ENCODE measurements at places on chromosomes 7 and 10.

DNA sequence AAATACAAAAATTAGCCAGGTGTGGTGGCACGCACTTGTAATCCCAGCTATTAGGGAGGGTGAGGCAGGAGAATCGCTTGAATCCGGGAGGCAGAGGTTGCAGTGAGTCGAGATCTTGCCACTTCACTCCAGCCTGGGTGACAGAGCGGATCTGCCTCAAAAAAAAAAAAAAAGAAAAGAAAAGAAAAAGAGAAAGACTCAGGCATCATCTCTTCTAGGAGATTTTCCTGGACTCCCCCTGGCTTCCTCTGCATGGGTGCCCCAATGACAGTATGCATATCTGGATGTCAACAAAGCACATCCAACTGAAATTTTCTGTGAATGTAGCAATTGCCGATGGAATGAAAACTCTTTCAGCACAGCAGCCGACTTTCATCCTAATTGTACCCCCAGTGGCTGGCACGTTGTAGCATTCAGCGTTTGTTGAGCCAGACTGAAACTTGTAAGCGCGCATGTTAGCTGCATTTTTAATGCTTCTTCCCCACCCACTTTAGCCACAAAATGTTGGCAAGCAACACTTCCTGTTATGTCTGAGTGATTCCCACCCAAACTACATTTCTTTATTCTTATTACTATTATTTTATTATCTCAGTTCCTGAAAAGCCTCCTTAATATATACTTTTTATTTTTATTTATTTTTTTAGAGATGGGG, 70.2 kb downstream of the PRTFDC1 start:
- DNase-seq = peak; percentile 81

GRCh38 chr10:19983880-19984565, 167.8 kb downstream of the PLXDC2 start:
- DNase-seq = no peak

DNA sequence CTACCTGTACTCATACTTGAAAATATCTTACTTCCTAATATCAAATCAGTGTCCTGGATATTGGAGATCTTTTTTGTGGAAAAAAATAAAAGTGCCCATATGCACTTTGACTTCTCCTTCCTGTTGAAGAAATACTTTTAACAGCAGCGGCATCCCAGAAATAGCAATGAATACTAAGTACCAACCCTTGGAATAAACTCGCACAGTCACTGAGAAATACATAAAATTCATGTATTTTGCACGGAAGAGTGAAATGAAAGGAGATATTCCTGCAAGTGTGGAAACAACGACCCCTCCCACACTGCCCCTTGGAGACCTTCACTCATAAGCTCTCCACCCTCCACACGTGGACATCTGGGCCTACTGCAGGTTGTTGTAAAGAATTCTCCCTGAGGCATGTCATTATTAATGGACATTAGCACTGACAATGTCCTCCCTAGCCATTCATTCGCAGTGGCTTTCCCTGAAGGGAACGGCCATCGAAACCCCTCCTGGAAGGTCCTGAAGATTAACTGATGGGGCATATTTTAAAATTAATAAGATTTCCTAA, 407.6 kb upstream of the PFKP start:
- no peak for DNase-seq

DNA sequence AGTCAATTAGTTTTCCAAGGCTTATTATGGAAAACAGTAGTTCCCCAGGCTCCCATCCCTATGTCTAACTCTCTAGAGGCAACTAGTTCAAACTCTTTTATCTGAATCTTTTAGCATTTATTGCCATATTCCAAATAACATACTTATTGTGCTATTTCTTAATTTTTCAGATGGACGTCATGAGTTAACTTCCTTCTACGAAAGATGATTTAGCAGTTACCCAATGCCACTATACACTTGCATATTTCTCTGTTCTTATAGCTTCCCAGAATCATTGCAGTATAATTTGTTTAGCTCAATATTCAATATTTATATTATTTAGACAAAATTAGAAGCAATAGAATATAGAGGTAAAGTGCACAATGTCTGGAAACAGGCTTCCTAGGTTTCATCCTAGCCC, 52.8 kb downstream of the REEP3 start:
- DNase-seq = peak; percentile 11

GRCh38 chr10:49310460-49310859, 11.5 kb downstream of the C10orf71 start:
- DNase-seq = peak; percentile 6

DNA sequence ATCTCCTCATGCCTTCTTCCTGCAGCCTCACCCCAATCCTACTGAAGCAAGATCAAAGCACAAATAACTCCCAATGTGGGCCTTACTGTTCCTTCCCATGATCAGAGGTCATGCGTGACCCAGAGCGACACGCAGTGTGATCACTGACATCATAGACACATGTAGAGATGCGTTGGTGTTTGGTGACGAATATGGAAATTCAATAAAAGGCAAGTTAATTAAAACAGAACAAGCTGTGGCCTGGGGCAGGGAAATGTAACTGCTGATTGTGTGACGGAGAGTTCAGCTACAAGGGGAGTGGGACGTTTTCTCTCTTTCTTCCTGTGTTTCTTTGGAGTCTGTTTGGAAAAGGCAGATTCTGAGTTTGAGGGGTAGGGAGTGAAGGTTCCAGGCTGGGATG, 34.8 kb upstream of the CARD11 start:
- no peak for DNase-seq
